Activated naive CD8-positive, alpha-beta T cell treated with anti-CD3 and anti-CD28 coated beads, Interleukin-2, amount 10 ng/mL, durations not matched to agents 7 days and 5 days (primary cell): ENCODE measurements at places on chromosomes 6 and 20. TPM values are rescaled to one million over a fixed set of nuclear protein-coding genes. Genes with fewer than 3 reads are reported as not detected.

- no peaks in the 10 kb centered on the region for H3K27me3 ChIP-seq
- H3K27ac ChIP-seq, result no peak overlapping the region
- DNase-seq, result no peak
Measured at GRCh38 chr6:51855310-51856082, 231.9 kb downstream of the PKHD1 start.

DNA sequence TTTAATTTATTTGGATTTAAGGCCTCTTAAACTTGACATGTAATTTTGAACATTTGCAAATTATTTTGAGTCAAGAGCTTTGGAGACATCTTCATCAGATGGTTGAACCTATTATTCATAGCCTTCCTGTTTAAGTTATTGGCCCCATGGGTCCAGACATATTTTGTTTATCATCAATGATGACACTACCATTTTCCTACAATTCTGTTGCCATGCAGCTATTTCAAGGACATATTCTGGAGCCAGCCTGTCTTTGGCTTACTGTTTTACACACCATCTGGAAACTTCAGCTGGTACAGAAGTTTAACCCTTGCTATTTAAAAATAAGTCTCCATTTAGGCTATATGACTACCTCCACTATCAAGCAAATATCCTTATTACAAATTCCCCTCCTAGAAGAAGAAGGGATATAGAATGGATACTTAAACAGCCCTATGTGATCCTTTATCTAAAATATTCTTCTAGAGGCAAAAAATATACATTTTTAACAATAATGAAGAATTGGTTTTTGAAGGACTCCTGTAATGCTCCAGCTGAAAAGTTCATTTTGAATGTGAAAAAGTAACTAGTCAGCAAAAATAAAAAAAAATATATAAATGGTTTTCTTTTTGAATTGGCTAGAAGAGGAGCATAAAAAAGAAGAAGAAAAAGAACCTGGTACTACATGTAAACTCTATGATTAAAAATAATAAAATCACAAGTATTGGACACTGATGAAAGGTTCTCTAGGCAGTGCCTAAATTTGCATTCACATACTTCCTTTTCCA is 544.0 kb upstream of the HS3ST5 start:
- no peaks in the 10 kb centered on the region for H3K27me3 ChIP-seq
- no peaks in the 10 kb centered on the region for H3K4me1 ChIP-seq
- no peaks in the 10 kb centered on the region for H3K36me3 ChIP-seq
- H3K27ac ChIP-seq, result no peak overlapping the region

- H3K4me1 ChIP-seq, result peaks cover 9% of the 10 kb centered on the region
- no peak overlapping the region for H3K27ac ChIP-seq
- no peak overlapping the region for H3K4me3 ChIP-seq
- peaks cover 4% of the 10 kb centered on the region for H3K27me3 ChIP-seq
- no peaks in the 10 kb centered on the region for H3K36me3 ChIP-seq
Measured at GRCh38 chr20:24798930-24799705, 150.0 kb upstream of the CST7 start.

GRCh38 chr6:39114704-39115599 is at the start of gene SAYSD1:
Gene SAYSD1, minus strand, starts transcription at chr6:39115186. Its CDS starts 97 bp downstream, at chr6:39115089.
- DNase-seq, result peak; percentile 96
- peak within 1 kb of the TSS; percentile 96 for H3K27ac ChIP-seq

DNA sequence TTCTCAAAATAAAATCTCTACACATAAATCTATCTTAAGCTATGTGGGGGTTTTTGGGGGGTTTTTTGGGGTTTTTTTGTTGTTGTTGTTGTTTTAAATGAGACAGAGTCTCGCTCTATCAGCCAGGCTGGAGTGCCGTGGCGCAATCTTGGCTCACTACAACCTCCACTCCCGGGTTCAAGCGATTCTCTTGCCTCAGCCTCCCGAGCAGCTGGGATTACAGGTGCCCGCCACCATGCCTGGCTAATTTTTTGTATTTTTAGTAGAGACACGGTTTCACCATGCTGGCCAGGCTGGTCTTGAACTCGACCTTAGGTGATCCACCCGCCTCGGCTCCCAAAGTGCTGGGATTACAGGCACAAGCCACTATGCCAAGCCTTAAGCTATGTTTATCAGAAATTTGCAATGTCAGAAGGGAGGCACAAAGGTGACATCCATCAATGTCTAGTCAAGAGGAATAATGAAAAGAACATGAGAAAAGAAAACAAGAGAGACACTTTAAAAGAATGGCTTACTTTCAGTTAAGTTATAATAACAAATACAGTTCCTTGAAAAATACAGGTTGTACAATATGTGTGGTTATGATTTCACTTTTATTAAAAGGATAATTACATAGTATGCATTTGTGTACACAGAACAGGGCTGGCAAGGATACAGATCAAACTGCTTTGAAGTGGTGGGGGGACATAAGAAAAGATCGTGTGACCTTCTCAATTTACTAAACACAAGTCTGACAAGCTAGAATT is 28.6 kb downstream of the SLC23A2 start:
- no peak for DNase-seq
- H3K36me3 ChIP-seq, result peaks cover 16% of the 10 kb centered on the region
- peaks cover 17% of the 10 kb centered on the region for H3K4me1 ChIP-seq
- no peaks in the 10 kb centered on the region for H3K27me3 ChIP-seq

GRCh38 chr20:22908944-22909343 is 126.2 kb upstream of the SSTR4 start:
- no peaks in the 10 kb centered on the region for H3K36me3 ChIP-seq
- H3K27me3 ChIP-seq, result no peaks in the 10 kb centered on the region
- DNase-seq, result no peak
- H3K4me1 ChIP-seq, result no peaks in the 10 kb centered on the region
- H3K4me3 ChIP-seq, result no peak overlapping the region
- H3K27ac ChIP-seq, result no peak overlapping the region

- peaks cover 61% of the 10 kb centered on the region for H3K27me3 ChIP-seq
- no peaks in the 10 kb centered on the region for H3K36me3 ChIP-seq
- H3K4me3 ChIP-seq, result no peak overlapping the region
Measured at GRCh38 chr20:62598761-62599194, 43.5 kb upstream of the SLCO4A1 start.

DNA sequence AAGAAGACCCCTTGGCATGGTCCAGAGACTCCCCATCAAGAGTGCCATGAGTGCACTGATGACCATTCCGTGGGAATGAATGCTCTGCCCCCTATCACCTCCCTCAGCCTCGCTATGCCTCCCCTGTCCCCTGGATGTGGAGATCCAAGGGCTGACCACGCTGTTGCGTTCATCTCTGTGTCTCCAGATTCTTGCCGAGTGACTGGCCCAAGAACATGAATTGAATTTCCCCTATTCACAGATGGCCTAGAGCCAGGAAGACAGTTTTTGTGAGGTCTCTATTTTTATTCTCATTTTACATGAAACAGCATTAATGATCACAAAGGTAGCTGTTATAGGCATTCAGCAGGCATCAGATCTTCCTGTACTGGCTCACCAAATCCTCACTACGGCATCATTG is 33.6 kb downstream of the MAFB start:
- H3K27ac ChIP-seq, result no peak overlapping the region
- no peaks in the 10 kb centered on the region for H3K4me1 ChIP-seq
- no peak overlapping the region for H3K4me3 ChIP-seq
- DNase-seq, result no peak
- H3K36me3 ChIP-seq, result no peaks in the 10 kb centered on the region

DNA sequence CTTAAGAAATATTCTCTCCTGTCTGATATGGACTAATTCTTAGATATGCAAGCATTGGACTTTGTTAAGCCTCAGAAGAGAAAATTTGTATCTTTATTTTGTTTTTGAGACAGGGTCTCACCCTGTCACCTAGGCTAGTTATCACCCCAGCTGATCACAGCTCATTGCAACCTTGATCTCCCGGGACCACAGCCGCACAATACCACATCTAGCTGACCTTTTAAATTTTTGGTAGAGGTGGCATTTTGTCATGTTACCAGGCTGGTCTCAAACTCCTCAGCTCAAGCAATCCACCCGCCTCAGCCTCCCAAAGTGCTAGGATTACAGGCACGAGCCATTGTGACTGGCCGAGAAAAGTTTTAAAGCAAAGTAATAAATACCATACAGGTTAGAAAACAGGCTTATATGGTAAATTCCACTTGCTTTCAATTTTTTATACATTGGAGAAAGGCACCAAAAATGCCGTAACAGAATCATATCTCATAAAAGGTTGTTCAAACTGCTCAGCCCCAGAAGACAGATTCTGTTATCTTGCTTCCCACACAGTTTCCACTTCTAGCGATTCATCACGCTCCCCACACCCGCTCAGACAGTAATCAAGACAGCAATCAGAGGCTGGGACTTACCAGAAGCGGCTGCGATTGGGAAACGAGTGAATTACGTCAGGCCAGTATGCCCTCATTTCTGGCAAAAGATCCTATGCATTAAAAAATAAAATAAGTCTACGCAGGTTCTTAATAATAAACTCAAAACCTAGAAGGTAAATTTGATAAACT is 13.8 kb downstream of the RNASET2 start:
- no peaks in the 10 kb centered on the region for H3K4me1 ChIP-seq
- no peaks in the 10 kb centered on the region for H3K27me3 ChIP-seq
- no peak for DNase-seq
- H3K36me3 ChIP-seq, result peaks cover 9% of the 10 kb centered on the region
- no peak overlapping the region for H3K27ac ChIP-seq

DNA sequence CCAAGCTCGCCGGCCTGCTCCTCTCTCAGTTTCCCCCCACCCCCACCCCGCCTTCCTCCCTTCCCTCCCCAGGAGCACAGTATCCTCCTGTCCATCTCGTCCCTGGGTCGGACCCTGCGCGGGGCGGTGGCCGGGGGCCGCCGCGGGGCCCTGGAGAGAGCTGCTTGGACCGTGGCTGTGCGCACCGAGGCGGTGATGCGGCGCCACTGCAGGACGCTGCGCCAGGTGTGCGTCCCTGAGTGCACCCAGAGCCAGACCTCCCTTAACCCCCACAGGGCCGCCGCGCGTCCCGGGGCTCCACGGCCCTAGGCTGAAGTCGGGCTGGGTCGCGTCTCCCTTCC is 2.2 kb downstream of the C20orf204 start:
- H3K4me3 ChIP-seq, result peak overlapping the region; percentile 84
- H3K4me1 ChIP-seq, result peaks cover 52% of the 10 kb centered on the region
- DNase-seq, result no peak

GRCh38 chr20:32742322-32743236 is 688 bp downstream of the COMMD7 start:
- peaks cover 6% of the 10 kb centered on the region for H3K36me3 ChIP-seq
- DNase-seq, result peak; percentile 58
- H3K27ac ChIP-seq, result peak overlapping the region; percentile 99
- H3K27me3 ChIP-seq, result no peaks in the 10 kb centered on the region
- H3K4me1 ChIP-seq, result peaks cover 33% of the 10 kb centered on the region

- peaks cover 3% of the 10 kb centered on the region for H3K27me3 ChIP-seq
- no peak overlapping the region for H3K4me3 ChIP-seq
- H3K27ac ChIP-seq, result no peak overlapping the region
- DNase-seq, result no peak
- H3K4me1 ChIP-seq, result no peaks in the 10 kb centered on the region
Measured at GRCh38 chr6:56361812-56362211, 114.4 kb upstream of the COL21A1 start.

GRCh38 chr6:4671587-4672115 is 104.6 kb upstream of the CDYL start:
- no peaks in the 10 kb centered on the region for H3K4me1 ChIP-seq
- H3K27ac ChIP-seq, result no peak overlapping the region

- no peaks in the 10 kb centered on the region for H3K4me1 ChIP-seq
- peaks cover 18% of the 10 kb centered on the region for H3K27me3 ChIP-seq
- no peak for DNase-seq
- no peaks in the 10 kb centered on the region for H3K36me3 ChIP-seq
- no peak overlapping the region for H3K4me3 ChIP-seq
Measured at GRCh38 chr6:167441715-167442206, 116.9 kb downstream of the TTLL2 start.

COL12A1 gene
- not detected for total RNA-seq

NEURL2 gene
- total RNA-seq, result 3.9 TPM

RCAN2 gene
- 0.37 TPM for total RNA-seq

NKX2-4 gene
- total RNA-seq, result not detected

DZANK1 gene
- 2.2 TPM for total RNA-seq

RTF2 gene
- 101 TPM for total RNA-seq

LZTS3 gene
- 2.1 TPM for total RNA-seq

TREML1 gene
- not detected for total RNA-seq

OVOL2 gene
- not detected for total RNA-seq

BEND6 gene
- total RNA-seq, result not detected

ELOVL2 gene
- total RNA-seq, result not detected

TINAG gene
- total RNA-seq, result not detected

PPP1R16B gene
- 72.9 TPM for total RNA-seq

OR2H1 gene
- not detected for total RNA-seq
